ENCODE measurements at places on chromosomes 6 and 20.

DNA sequence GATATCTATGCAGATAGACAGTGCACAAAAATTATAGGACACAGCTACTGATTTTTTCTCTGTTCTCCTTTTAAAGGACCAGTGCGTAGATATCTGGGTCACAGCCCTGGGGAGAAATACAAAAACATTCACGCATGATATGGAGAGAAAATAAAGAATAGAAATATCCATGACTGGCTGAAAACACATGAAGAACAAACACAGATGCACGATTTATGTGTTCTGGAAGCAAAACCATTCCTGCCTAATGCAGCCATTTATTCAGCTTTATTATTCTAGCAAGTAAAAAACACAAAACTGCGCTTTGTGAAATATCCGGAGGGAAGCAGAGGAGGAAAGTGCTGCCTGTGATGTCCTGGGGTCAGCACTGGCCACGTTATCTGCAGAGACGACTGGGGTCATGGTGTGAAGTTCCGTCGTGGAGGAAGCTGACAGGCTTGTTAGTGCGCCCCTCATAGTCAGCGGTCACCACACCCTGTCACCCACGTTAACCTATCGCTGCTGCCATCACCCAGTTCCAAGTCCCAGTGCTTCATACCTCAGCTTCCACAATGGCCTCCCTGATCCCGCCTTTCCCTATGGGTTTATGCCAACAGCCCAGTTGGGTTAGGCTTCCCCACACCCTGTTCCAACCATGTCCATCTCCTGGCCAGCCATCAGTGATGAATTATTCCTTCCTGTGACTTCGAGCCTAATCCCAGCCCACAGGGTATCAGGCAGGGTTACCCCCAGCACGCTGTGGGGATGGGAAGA is 86.6 kb upstream of the RPS6KA2 start:
- DNase-seq, result no peak

GRCh38 chr20:15937179-15937578 is 636.1 kb downstream of the KIF16B start:
- DNase-seq, result peak; percentile 20

- no peak for DNase-seq
Measured at GRCh38 chr20:12040261-12040660, 122.6 kb downstream of the BTBD3 start.

- DNase-seq, result no peak
Measured at GRCh38 chr20:37521061-37521771, at the start of gene NNAT. Gene NNAT (plus strand): TSS chr20:37521250. CDS start chr20:37521332, 82 bp downstream.

DNA sequence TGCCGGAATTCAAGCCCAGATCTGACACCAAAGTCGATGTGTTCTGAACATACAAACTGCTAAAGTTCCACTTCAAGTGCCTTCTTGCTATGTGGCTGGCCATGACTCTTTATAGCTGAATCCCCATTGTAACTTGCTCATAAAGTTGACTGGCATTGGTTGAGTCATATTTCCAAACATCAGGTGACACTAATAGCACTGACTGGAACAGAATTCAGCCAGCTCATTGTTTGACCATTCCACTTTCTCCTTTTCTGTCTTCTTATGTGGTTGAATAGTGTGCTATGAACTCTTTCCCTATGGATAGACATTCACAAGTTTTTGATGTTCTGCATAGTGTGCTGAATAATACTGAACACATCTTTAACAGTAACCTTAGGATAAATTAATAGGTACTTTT is 266.2 kb upstream of the ZFP64 start:
- no peak for DNase-seq

DNA sequence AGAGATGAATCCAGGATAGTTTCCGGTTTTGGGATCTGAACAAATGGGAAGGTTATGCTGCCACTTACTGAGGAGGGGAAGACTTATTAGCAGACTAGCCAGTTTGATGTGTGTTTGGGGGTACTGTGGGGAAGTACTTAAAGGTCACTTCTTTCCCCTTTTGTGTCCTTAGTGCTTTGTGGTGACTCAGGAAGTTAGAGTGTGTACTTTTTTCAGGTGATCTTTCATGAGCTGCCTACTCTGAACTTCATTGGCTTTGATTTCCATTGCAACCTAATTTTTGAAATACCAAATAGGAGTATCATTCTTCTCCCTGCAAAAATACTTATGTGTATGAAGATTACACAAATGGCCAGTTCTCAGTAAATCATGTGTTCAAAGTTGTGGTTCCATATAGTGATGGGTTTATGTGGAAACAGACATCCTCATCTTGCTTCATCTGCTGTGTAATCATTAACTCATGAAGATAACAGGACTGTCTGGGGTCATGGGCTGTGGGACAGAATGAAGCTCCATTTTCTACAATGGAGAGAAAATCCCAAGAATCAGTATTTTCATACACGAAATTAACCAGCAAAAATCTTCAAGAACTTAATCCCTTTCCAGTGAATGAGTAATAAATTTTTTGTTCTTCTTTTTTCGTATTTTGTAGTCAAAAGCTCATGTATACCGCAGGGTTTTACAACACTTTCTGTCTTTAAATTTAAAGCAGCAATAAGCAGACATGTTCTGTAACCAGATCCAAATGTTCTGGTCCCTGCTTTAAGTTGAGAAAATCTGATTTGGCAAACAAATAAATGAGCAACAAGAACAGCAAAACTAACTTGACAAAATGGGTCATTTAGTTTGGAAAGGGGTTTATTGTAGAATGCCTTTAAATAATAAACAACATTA is 272.2 kb upstream of the FLRT3 start:
- no peak for DNase-seq

DNA sequence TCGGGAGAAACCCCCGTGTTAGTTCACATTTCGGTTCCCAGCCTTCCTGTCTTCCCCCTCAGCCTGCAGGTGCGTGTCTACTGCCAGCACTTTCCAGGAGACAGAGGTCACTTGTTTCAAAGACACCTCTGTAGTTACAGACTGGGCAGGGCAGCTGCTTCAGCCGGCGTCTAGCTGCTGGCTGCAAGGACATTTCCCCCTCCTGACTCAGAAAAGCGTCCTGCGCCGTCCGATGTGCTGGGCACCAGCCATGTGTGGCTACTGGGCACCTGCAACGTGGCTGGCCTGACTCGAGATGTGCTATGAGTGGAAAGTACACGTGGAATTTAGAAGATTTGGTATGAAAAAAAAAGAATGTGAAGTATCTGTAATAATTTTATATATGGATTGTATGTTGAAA is 37.6 kb downstream of the RRBP1 start:
- no peak for DNase-seq

DNA sequence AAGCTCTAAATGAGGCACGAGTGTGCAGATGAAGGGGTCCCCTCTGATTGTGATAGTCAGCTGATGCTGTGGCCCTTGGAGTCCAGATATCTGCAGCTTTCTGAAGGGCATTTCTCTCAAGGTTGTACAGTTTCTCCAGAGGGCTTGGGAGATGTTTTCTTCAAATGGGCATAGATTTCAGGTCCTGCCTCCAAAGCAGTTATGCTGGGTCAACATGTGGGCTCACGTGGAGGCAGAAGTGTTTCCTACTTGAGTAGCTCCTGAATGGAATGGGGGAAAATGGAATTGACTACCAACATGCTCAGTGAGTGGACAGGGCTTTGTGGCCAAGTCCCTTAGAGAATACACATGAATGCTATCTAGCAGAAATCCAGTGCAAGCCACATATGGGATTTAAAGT is 360.7 kb downstream of the SAMD5 start:
- DNase-seq, result no peak

- DNase-seq, result no peak
Measured at GRCh38 chr6:1872649-1873131, 263.0 kb downstream of the FOXC1 start.

DNA sequence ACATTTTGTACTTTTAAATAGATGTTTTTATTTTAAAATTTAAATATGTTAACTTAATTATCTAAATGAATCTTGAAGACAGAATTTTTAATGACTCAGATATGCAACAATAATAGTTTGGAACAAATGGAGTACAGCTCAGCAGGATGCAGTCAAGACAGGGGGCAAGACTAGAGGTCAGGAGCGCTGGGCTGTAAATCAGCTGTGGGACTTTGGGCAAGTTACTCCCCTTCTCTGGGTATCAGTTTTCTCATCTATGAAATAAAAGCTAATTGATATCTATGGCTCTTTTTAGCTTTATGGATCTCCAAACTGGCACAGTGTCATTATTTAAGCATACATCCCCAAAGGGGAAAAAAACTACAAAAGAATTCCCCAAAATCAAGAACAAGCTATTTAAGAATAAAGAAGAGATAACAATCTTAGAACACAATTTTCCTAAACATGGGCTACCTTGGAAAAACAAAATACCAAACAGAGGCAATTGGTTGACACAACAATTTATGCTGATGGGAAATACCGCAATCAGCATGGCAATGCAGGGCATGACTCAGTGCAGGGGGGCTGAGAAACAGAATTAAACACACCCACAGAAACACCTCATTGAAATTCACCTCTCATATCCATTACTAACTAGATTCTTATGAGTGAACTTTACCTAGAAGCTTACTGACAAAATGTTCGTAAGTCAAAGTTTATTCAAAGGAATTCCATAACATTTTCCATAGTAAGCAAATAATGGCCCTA is 188.2 kb downstream of the SIM1 start:
- no peak for DNase-seq

- DNase-seq, result no peak
Measured at GRCh38 chr20:50409495-50409894, 100.7 kb upstream of the PTPN1 start.

DNA sequence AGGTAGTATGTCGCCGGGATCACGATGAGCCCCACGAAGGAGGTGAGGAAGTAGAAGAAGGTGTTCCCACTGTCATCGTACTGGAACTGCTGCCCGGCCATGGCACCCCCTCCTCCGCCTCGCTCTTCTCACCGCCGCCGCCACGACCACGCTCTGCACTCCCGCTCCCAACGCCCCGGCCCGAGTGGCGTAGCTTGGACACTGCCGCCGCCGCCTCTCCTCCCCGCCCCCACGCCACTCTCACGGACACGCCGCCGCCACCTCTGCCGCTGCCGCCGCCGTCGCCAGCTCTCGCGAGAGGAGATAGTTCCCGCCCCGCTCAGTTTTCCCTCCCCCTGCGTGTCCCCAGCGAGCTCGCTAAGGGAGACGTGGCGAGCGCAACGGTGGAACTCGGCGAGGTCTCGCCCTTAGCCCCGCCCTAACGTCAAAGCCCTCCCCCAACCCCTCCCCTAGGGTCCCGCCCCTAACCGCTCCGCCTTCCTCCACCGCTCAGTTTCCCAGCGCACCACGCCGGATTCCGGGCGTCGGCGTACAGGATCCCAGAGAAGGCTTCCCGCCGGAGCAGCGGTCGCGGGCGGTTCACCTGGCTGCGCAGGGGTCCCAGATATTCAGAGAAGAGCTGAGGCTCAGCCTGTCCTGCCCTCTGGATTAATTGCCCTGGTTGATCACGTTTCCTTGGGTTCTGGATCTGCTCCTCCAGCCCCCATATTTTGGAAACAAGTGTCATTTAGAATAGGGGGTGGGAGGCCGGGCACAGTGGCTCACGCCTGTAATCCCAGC is at the start of gene SEC63:
Gene SEC63 (minus strand): TSS at position 300 of the 780 bp plus-strand sequence. CDS start 199 bp downstream, at position 101.
- DNase-seq, result peak; percentile 99

DNA sequence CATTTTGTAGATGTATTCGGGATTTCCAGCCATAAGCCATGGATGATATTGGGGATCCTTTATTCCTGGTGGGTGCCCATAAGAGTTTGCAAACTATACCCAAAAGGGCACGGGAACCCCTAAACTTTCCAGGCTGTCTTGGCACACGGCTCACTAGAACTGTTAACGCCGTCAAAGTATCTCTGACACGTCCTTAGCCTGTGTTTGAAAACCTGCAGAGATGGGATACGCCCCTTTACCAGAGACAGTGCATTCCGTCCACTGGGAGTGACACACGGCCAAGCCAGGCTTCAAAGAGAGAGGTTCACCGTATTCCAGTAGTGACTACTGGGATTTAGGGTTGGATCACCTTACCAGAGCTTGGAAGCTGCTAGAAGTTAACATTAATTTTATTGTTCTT is 95.0 kb downstream of the THBS2 start:
- DNase-seq, result no peak

DNA sequence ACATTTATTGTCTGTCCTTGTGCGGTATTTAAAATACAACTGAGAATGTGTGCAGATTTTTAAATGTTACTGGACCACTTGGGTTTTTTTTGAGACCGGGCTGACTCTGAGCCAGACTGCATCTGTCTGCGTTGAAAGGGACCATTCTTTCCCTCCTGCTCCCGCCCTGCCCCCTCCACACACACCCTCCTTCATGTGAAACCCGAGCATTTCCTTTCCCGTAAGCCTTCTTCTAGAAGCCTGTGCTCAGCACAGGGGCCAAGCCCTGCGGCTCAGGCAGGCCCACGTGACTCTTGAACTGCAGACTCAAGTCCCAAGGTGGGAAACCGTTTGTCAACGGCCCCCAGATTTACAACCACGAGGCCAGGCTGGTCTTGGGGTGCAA is 82.7 kb upstream of the FOXC1 start:
- DNase-seq, result peak; percentile 49

GRCh38 chr6:168078175-168078942 is 653 bp downstream of the FRMD1 start:
- no peak for DNase-seq
